Fibroblast of skin of left quadriceps (primary cell): ENCODE measurements at places on chromosomes 1 and 21.

- no peak for DNase-seq
These were observed 742 bp downstream of the TMEM222 start for GRCh38 chr1:27322569-27323240.

DNA sequence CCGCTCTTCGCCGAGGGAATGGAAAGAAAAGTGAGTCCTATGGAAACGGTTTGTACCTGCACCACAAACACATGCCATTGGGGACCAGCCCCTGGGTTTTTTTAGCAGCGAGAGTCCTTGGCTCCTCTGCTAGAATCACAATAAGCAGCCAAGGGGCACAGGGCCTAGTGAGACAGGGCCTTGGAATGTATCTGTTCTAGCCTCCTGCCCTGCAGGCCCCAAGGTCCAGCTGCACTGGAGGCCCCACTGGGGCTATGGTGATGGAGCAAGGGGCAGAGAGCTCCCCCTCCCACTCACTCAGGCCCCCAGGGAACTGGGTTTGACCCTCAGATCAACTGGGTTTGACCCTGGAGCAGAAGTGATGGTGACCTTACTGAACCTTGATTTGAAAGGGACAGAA lies 14.4 kb downstream of the SHISA4 start:
- no peak for DNase-seq

GRCh38 chr1:10794724-10795275 lies 1.6 kb downstream of the CASZ1 start:
- no peak for DNase-seq

- no peak for DNase-seq
These were observed 4.6 kb downstream of the KCNC4 start for GRCh38 chr1:110214454-110215404.

DNA sequence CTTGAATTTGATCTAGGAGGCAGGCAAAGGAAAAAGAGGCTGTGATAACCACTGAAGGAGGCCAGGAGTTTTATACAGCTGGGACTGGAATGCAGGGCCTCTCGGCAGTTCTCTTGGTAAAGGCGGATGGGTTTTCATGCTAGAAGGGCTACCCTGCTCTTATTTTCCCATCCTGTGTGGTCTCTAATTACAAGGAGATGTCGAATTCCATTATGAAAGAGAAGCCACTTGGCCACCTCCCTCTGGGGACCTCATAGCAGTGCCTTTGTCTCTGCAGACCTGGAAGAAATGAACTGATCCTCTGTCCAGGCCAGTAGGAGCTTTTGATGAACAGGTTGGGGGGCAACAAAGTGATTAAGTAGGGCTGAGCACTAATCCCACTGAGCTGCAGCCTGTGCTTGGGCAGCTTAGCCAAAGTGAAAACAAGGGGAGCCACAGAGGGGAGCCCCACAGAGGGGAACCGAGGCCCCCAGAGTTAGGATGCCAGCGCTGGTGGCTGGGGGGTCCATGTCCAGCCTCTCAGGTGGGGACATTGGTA lies 42.2 kb upstream of the BCAR3 start:
- DNase-seq, result no peak

DNA sequence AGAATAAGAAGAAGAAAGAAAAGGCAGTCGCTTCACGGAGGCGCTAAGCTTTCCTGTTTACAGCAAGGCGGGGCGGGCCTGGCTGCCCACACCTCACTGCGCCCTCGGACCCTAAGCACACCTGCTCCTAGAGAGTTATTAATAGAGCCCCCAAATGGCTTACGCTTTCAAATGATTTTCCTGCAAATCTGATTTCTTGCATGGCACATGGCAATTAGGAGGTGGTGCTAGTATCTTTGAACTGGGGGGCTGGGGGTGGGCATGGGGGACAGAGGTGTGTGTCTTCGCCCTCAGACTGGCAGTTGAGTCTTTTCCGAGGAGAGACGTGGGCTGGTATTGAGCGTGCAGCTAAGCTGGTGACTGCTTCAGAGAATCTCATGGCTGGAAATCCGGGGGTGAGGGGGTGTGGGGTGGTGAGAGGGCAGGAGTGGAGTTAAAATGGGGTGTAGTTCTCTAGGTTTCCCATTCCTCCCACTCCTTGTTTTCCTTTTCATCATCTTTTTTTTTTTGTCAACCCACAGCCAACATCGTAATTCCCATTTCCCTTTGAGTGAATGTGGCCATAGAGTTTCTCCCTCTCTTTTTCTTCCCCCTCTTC lies 1.3 kb downstream of the S1PR1 start:
- DNase-seq, result no peak

- DNase-seq, result no peak
These were observed 61.2 kb upstream of the CASZ1 start for GRCh38 chr1:10857687-10858086.

- DNase-seq, result no peak
These were observed 2.4 kb downstream of the RAB7B start for GRCh38 chr1:206000641-206001339.

DNA sequence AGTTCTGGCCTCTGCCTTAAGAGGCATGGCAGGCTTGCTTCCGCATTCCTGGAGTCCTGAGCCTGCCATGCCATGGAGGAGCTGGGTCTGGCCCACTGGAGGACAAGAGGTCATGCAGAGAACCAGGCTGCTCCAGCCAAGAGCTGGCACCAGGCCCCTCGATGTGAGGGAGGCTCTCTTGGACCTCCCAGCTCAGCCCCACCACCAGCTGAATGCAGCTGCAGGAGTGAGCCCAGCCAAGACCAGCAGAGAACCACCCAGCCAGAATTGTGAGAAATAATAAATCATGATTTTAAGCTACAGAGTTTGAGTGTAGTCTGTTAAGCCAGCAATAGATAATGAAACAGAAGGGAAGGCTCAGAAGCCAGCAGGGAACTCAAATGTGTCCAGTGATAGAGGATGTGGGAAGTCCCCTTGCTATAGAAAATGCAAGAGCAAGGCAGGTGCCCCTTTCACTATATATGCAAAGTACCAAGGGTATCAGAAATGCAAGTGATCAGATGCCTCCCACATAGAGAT lies 118.4 kb downstream of the HIVEP3 start:
- DNase-seq, result no peak

DNA sequence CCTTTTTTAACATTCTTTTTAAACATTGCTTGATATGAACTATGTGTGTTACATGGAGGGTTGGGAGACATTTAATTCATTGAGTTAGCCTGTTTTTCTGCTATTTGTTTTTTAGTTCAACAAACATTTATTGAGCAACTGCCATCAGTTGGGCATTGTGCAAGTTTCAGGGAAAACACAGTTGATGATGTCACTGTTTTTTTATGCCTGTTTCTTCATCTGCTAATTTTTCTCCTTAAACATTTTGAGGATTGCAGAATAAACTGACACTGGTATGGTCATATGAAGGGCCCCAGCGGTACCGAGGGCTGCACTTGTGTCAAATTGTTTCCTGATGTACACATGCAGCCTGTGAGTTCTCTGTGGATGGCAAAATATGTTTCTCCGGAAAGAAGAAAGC lies 253.0 kb downstream of the FGGY start:
- DNase-seq, result peak; percentile 45

GRCh38 chr1:232218955-232219865 lies 410.7 kb downstream of the SIPA1L2 start:
- DNase-seq, result no peak

- no peak for DNase-seq
These were observed 61.0 kb downstream of the SELENOF start for GRCh38 chr1:86852782-86853408.

GRCh38 chr1:1004780-1005697 lies 5.1 kb upstream of the HES4 start:
- no peak for DNase-seq
